ENCODE measurements at places on chromosomes 1 and 21.

- peak; percentile 94 for DNase-seq
Observed at GRCh38 chr1:99180343-99180808, 83.9 kb upstream of the PLPPR4 start.

GRCh38 chr1:179251675-179252074 is 22.2 kb upstream of the ABL2 start:
- peak; percentile 20 for DNase-seq

DNA sequence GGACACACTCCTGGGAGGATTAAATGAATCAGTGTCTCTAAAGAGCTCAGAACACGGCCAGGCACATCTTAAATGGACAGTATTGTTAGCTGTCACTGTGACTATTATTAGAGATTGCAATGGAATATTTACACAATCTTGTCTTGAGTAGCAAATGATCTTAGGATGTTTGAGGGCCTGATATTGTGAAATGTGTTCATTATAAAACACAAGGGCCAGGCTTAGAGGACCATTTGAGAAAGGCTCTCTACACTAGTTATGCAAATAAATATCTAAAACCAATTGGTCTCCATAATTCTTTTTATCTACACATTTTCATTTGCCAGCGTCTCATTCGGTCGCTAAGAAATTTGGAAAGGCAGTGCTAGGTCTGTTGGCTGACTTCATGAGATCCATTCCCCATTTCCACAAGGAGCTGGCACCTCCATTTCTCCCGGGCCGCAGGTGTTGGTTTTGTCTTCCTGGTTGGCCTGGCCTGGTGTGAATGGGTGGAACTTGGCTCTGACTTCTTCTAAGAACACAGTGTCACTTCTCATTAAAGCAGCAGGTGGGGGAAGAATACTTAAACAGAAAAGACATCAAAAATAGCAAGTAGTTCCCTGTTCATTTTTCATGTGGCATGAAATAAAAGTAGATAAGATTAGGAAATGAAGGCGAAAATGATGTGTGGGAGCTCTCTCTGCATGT is 56.0 kb upstream of the PLXNA2 start:
- no peak for DNase-seq

GRCh38 chr1:224632921-224633321 is 16.8 kb downstream of the CNIH3 start:
- peak; percentile 54 for DNase-seq

- no peak for DNase-seq
Observed at GRCh38 chr1:182845379-182845778, 6.2 kb downstream of the DHX9 start.

GRCh38 chr1:94143809-94144176 is 22.8 kb upstream of the ABCA4 start:
- no peak for DNase-seq

GRCh38 chr21:35652196-35652595 is 408.1 kb downstream of the SETD4 start:
- no peak for DNase-seq

DNA sequence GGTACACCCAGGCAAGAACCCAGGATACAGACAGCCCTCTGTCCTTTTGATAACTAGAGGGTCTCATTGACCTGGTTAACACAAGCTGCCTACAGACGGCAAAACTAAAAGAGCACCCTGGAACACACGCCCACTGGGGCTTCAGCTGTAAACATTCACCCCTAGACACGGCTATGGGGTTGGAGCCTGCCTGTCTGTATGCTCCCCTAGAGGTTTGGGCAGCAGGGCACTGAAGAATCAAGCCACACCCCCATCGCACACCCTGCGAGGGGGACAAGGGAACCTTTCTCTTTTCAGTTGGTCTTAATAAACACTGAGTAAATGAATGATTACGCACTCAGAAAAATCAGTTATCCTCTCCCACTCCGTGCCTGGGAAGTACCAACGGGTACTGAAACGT is 35.5 kb downstream of the LRRC3 start:
- DNase-seq: no peak

- DNase-seq: no peak
Observed at GRCh38 chr1:230800891-230801840, 54.0 kb downstream of the CAPN9 start.

GRCh38 chr1:93977598-93977945 is 68.3 kb upstream of the GCLM start:
- peak; percentile 32 for DNase-seq

- no peak for DNase-seq
Observed at GRCh38 chr1:219442611-219443061, 170.3 kb downstream of the ZC3H11B start.

- no peak for DNase-seq
Observed at GRCh38 chr21:41445465-41445862, 19.4 kb downstream of the MX1 start.

- peak; percentile 71 for DNase-seq
Observed at GRCh38 chr1:223683586-223684487, 18.3 kb upstream of the CAPN8 start.

GRCh38 chr21:45162809-45163208 is 88.4 kb downstream of the ADARB1 start:
- DNase-seq: no peak

GRCh38 chr1:213057264-213058059 is 6.4 kb downstream of the RPS6KC1 start:
- DNase-seq: no peak

DNA sequence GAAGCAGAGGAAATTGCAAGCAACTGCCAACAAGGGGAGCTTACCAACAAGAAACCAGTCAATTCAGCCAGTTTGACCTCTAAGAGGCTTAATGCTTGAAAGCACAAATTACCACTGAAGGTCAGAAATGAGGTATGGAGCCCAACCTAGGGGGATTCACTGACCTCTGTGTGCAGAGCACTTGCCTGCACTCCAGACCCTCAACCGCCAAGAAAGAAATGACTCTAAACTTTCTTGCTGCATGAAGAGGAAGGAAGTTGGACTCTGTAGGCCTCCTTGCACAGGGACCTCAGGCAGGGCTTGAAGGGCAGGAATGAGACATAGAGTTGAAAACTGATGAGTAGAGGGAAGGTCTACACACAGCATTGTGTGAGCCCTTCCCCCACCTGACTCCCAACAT is 10.0 kb downstream of the ARMH1 start:
- DNase-seq: no peak

DNA sequence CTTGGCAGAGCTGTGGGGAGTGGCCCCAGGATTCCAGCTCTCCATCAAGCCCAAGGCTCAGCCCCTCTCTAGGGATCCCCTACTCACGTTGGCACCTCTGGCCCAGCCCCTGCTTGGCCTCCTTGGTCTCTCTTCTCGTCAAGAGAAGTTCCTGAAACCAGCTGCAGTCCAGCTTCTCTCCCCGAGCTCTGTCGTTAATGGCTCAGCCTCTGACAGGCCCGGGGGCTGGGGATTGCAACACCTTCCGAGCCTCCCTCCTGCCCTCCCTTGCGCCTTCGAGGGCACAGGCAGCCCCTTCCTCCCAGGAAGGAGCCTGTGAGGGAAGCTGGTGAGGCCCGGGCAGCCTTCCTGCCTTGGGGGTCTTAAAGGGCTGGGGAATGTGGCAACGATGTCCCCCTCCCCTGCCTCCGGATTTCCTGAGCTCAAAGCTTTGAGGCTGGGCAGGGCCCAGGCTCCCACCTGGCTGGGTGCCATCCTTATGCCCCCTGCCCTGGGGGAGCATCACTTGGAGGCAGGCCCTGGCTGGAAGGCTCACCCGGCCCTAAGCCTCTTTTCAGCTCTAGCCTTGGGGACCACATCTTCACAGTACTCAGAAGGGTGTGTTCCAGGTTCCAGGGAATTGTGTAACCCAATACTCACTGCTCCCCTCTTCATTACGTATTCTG is at the start of gene CSF3R:
Gene CSF3R, minus strand, starts transcription at position 190 of the 665 bp plus-strand sequence. CDS start 3,417 bp downstream, outside the sequence.
- DNase-seq: no peak

DNA sequence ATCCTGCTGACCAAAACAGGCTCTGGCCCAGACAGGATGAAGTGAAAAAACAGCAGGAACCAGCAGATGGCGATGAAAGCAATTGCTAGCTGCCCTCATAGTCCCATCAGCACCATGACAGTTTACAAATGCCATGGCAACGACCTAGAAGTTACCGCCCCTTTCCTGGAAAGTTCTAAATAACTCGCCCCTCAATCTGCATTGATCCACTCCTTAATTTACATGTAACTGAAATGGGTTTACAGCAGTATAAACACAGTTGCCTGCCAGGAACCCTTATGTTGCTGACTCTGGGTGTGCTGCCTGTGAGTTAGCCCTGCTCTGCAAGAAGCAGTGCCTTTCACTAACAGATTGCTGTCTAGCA is 65.5 kb upstream of the CR1L start:
- peak; percentile 41 for DNase-seq

DNA sequence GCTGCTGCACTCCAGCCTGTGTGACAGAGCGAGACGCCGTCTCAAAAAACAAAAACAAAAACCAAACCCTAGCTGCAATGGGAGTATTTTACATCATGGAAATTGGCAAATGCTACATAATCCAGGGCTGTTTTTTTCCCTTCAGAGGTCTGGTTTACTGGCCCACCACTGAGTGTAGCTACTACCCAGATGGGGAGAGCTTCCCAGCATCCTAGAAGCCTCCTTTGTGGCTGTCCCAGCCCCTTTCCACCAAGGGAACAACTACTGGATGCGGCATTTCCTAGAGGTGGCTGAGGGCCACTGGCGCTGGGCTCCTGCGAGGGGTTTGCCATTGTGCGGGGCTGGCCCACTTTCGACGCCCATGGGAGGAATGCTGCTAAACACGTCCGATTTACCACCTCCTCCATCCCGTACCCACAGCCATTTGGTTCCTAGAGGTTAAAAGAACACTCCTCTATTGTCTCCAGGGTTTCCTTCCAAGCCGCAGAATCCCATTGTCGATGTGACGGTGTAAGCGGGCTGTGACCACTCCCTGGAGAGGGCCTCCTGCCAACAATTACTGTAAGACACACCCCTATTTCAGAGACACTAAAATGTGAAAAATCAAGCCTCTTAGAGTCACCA is 55.4 kb downstream of the RUNX3 start:
- no peak for DNase-seq

GRCh38 chr1:63635681-63636080 is 42.5 kb downstream of the PGM1 start:
- no peak for DNase-seq

GRCh38 chr21:38712664-38713063 is 93.1 kb upstream of the ETS2 start:
- DNase-seq: no peak

GRCh38 chr1:117985973-117986372 is 56.4 kb downstream of the WDR3 start:
- DNase-seq: no peak

- no peak for DNase-seq
Observed at GRCh38 chr1:162177126-162177525, 107.6 kb downstream of the NOS1AP start.

- peak; percentile 9 for DNase-seq
Observed at GRCh38 chr1:233843525-233844204, 60.8 kb upstream of the SLC35F3 start.

DNA sequence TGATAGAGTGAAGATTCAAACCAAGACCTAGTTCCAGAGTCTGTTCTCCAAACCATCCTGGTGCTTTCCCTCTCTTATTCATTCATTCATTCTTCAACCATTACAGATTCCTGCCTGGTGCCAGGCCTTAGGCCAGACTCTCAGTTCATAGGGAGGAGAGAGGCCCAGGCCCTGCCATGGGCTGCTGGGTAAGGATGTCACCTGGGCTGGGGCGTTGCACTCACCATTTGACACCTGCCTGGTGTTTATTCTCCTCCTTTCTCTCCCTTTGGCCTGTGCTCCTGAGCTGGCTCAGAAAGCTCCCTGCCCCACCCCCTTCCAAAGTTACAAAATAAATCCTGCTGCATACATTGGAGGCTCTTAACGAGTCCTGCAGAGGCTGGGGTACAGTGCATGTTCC is 549.8 kb downstream of the MATN1 start:
- DNase-seq: no peak

DNA sequence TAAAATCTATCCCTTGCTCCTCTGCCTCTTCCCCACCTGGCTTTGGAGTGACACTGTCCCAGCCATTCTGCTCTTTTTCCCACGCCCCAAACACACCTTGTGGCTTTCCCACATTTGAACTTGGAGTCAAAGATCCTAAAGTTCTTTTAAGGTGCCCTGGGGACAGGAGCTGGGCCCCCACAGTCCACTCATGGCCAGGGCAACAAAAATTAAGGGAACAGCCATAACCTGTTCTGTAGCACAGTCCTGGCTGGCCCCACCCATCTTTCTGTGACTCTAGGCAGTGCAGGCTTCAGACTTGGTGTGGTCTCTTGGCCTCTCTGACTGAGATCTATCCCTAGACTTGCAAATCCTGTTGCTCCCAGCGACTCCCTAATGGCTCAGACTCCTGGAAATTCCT is 143.0 kb upstream of the MAGI3 start:
- DNase-seq: no peak

DNA sequence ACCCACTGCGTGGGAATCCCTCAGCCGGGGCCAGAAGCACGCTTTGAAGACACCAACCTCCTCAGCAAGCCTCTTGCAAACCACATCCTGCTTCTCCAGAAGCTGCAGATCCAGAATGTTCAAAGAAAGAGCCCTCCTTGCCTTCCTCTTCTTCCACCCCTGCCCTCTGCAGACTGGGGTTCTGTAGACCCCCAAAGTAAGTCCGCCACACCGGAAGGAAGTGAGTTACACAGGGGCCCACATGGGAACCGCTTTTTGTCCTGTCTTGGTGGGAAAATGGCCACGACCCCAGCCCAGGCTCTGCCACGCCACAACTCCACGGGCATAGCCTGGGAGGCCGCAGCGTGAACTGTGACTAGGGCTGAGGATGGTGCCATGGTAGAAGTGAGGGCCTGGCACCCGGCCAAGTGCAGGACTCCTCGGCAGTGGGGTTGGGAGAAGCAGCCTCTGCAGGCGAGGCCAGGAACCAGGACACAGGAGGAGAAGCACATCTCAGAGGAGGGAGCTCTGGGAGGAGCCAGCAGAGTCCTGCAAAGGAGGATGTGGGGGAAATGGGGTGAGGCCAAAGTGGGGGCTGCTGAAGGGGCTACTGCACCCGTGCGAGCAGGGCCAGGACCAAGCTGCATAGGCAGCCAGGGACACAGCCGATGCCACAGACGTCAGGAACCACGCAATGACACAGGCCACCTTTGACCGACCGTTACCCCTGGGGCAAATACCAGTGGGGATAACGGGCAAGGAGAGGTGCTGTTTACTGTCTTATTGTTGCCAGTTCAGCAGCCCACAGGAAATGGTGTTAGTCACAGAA is 30.9 kb downstream of the PDE9A start:
- no peak for DNase-seq

DNA sequence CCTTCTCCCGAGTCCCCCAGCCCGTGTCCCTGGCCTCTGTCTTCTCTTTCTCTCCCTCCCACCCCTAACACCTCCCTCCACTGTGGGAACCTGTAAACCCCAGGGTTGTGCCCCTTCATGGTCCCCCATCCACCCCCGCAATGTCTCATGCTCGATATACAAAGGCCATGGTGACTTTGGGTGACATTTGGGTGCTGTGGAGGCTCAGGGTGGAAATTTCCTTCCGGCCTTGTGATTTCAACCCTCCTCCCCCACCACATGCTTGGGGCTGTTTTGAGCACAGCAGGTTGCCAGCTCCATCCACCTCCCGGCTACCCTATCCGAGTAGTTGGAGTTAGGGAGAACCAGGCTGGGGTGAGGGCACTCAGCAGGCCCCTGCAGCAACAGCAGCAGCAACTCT is 25.7 kb upstream of the VPS13D start:
- DNase-seq: no peak

DNA sequence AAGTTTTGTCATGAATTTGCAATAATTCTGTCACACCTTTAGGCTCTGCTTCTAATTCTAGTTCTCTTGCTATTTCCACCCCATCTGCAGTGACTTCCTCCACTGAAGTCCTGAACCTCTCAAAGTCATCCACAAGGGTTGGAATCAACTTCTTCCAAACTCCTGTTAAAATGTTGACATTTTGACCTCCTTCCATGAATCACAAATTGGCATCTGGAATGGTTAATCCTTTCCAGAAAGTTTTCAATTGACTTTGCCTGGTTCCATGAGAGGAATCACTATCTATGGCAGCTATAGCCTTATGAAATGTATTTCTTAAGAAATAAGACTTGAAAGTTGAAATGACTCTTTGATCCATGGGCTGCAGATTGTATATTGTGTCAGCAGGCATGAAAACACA is 19.7 kb upstream of the SFT2D2 start:
- DNase-seq: no peak

All from kidney glomerular epithelial cell (primary cell).